ENCODE measurements at places on chromosomes 6 and 20. TPM values are rescaled to one million over a fixed set of nuclear protein-coding genes. Genes with fewer than 3 reads are reported as not detected.
A peak's percentile ranks its signal among the peaks of the same experiment; 100 is the strongest.

GRCh38 chr6:148221196-148221979 is 121.2 kb upstream of the SASH1 start:
- DNase-seq: no peak
- no peak overlapping the region for H3K27ac ChIP-seq
- no peaks in the 10 kb centered on the region for H3K27me3 ChIP-seq
- H3K4me3 ChIP-seq: no peak overlapping the region
- no peaks in the 10 kb centered on the region for H3K4me1 ChIP-seq

DNA sequence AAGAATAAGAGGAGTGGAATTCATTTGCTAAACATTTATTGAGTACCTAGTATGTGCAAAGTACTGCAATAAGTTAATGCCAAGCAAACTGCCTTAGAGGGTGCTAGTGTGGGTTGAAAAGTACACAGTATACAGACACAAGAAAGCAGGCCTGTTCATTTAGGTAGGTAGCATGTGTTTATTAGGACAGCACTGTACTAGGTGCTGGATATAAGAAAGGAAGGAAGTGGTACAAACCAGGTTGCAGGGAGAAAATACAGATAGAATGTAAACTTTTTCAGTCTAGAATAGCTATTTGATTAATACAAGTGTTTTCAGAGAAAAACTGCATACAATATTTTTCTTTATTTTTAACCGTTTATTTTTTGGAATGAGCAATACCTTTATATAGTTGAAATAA is 68.1 kb downstream of the PHF20 start:
- no peak overlapping the region for H3K27ac ChIP-seq
- no peaks in the 10 kb centered on the region for H3K27me3 ChIP-seq
- H3K36me3 ChIP-seq: peaks cover 5% of the 10 kb centered on the region
- H3K4me3 ChIP-seq: no peak overlapping the region
- DNase-seq: no peak

GRCh38 chr20:16689906-16690305 is 39.9 kb upstream of the SNRPB2 start:
- H3K4me3 ChIP-seq: no peak overlapping the region
- no peak overlapping the region for H3K27ac ChIP-seq
- no peaks in the 10 kb centered on the region for H3K27me3 ChIP-seq
- no peak for DNase-seq
- H3K4me1 ChIP-seq: no peaks in the 10 kb centered on the region

- peaks cover 7% of the 10 kb centered on the region for H3K4me1 ChIP-seq
- no peak overlapping the region for H3K27ac ChIP-seq
- H3K27me3 ChIP-seq: no peaks in the 10 kb centered on the region
- H3K36me3 ChIP-seq: no peaks in the 10 kb centered on the region
Measured at GRCh38 chr6:80170433-80170832, 64.0 kb downstream of the BCKDHB start.

DNA sequence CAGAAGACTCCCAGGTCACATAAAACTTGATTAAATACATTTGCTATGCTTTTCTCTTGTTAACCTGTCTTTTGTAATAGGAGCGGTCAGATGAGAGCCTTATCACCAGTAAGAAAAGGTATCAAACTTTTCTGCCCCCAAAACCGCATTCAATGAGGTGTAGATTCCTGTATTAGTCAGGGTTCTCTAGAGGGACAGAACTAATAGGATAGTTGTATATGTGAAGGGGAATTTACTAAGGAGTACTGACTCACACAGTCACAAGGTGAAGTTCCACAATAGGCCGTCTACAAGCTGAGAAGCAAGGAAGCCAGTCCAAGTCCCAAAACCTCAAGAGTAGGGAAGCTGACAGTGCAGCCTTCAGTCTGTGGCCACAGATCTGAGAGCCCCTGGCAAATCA is 32.7 kb downstream of the PTPRK start:
- no peak overlapping the region for H3K4me3 ChIP-seq
- DNase-seq: no peak
- H3K4me1 ChIP-seq: peaks cover 58% of the 10 kb centered on the region
- H3K27me3 ChIP-seq: no peaks in the 10 kb centered on the region
- H3K36me3 ChIP-seq: no peaks in the 10 kb centered on the region

DNA sequence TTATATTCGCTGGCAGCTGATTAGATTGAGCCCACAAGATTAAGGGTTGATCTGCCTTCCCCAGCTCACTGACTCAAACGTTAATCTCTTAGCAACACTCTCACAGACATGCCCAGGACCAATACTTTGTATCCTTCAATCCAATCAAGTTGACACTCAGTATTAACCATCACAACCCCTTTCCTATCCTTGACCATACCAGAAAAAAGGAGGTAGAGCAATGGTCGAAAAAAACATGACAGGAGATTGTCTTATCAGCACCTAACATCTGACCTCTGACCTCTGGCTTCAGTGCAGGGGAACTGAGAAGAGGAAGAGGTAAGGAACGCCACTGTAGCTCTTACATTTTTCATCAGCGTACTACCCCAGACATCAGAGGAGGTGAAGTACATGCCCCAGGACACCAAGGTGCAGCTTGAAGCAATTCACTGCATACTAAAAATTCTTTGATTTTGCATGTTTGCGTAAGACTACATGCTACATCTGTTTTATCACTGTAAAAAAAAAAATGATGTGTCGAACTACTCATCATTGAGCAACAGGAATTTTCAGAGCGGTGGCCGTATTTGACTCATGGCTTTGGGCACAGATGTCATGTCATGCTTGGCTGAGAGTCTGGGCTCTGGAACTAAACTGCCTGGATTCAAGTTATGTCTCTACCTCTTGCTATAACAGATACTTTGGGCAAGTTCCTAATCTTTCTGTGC is 188.0 kb upstream of the TAB2 start:
- H3K36me3 ChIP-seq: no peaks in the 10 kb centered on the region
- no peak overlapping the region for H3K27ac ChIP-seq
- H3K4me3 ChIP-seq: no peak overlapping the region
- H3K4me1 ChIP-seq: peaks cover 3% of the 10 kb centered on the region
- DNase-seq: no peak

DNA sequence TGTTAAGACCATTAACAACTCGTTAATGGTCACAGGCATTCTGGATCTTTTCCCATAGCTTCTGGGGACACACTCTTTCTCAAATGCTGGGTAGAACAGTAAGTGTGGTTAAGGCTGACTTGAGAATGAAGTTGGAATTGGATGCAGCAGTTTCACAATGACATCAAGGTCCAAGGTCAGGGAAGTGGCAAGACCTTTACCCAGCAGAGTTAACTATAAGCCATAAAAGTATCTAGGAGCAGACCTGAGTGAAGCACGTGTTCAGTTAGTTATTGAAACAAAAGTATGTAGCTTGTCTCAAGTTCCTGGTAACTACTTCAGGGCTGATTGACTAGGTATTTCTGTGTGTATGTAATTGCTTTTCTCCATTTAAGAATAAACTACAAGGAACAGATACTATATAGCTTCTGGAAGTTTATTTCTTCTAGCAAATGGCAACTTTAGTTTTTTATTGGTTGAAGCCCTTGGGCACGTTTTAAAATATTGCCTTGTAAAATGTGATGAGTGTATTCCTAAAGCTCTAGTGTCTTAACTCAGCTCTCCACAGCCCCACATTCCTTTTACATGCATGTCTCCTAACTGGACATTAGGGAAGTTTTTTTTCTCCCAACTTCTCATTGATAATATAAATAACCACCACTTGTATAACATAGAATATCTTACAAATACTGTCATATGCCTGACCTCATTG is 479.0 kb upstream of the CITED2 start:
- no peaks in the 10 kb centered on the region for H3K4me1 ChIP-seq
- no peak for DNase-seq
- no peaks in the 10 kb centered on the region for H3K27me3 ChIP-seq
- H3K36me3 ChIP-seq: no peaks in the 10 kb centered on the region
- no peak overlapping the region for H3K27ac ChIP-seq
- no peak overlapping the region for H3K4me3 ChIP-seq

- DNase-seq: no peak
- H3K36me3 ChIP-seq: peaks cover 6% of the 10 kb centered on the region
- H3K4me3 ChIP-seq: no peak overlapping the region
- no peaks in the 10 kb centered on the region for H3K27me3 ChIP-seq
Measured at GRCh38 chr6:609905-610304, 47.0 kb downstream of the HUS1B start.

- peaks cover 25% of the 10 kb centered on the region for H3K4me1 ChIP-seq
- peak overlapping the region; percentile 99 for H3K4me3 ChIP-seq
- H3K27me3 ChIP-seq: no peaks in the 10 kb centered on the region
- peak; percentile 53 for DNase-seq
- H3K36me3 ChIP-seq: no peaks in the 10 kb centered on the region
Measured at GRCh38 chr6:13710552-13711323, 897 bp downstream of the RANBP9 start.

GRCh38 chr6:33977606-33978411 is 168.1 kb downstream of the GRM4 start:
- no peaks in the 10 kb centered on the region for H3K36me3 ChIP-seq
- DNase-seq: no peak
- H3K27ac ChIP-seq: no peak overlapping the region

- H3K27ac ChIP-seq: no peak overlapping the region
- no peak for DNase-seq
- no peaks in the 10 kb centered on the region for H3K27me3 ChIP-seq
- no peak overlapping the region for H3K4me3 ChIP-seq
Measured at GRCh38 chr6:124494956-124495664, 467.1 kb upstream of the RNF217 start.

The MCHR2 gene
- not detected for total RNA-seq

The AVP gene
- total RNA-seq: not detected

The ANKRD6 gene
- total RNA-seq: 9.6 TPM

The ENTPD6 gene
- total RNA-seq: 51.2 TPM

Data from endothelial cell of umbilical vein (primary cell).